ENCODE measurements at places on chromosomes 11 and 22.

DNA sequence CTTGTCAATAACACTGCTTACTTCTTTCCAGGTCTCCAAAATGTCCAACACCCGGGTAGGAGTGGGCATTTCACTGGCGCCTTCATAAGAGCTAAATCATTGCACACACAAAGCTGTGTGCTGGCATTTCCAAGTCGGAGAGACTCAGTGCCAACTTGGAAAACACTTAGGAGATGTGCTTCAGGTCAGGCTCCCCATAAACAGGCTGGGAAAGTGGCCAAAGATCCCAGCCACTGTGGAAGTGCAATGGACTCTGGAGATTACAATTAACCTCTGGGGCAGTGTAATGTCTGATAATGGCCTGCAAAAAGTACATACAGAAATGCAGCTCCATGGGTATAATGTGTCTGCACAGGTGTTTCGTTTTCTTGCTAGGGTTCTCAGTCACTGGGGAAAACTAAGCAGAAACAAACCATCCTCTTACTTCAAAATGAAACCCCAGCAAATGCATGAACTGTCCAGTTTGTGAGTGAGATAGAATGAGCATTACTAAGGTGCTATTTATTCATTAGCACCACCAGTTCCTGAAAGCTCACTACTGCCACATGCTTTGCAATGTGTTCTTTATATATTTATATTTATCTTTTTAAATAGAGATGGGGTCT is 79.0 kb downstream of the ABTB2 start:
- DNase-seq = no peak

- DNase-seq = no peak
Observed at GRCh38 chr11:46294365-46295309, 17.2 kb downstream of the CREB3L1 start.

- DNase-seq = no peak
Observed at GRCh38 chr11:95337175-95337957, 106.4 kb upstream of the SESN3 start.

DNA sequence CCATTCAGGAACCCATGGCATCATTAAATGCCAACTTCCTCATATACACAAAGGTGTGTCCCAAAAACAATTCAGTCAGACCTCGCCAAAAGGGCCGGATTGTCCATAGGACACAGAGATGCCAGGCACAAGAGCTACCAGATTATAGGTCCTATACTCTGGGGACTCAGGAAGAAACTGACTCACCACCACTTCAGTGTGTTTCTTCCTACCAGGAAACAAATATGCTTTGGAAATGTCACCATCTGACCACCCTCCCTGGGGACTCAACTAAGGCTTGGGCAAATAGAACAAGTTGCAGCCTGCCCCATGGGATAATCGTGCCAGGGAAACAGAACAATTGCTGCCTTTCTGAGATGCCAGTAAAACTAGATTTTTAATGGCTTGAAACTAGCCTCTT is 11.7 kb downstream of the POU2AF3 start:
- no peak for DNase-seq

GRCh38 chr11:82906236-82906635 is 4.7 kb downstream of the DDIAS start:
- DNase-seq = no peak

DNA sequence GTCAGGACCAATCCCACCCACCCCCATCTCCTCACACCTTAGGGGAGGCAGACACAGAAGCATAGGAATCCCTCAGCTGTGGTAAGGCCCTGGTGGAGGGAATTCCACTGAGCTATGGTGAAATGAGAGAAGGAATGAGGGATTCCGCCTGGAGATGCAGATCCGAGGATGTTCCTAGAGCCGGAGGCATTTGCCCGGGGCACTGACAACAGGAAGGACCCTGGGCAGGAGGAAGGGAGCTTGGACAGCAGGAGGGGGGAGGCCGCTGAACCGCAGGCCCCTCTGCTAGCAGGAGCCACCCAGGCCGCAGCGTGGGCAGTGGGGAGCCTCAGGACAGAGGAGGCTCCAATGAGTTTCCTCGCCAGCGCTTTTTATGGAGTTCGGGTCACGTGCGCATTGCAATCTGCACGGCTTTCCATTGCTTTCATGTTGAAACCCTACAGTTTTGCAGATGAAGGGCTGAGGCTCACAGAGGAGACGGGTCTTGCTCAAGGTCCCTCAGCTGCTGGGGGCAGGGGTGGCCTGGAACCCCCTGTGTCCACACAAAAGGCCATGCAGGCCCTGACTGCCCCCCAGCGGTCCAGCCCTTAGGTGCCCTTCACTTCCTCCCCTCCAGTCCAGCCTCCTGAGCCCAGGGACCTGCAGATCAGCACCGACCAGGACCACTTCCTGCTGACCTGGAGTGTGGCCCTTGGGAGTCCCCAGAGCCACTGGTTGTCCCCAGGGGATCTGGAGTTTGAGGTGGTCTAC is 15.5 kb downstream of the CSF2RB start:
- no peak for DNase-seq

GRCh38 chr22:42150727-42151590 is 20.3 kb upstream of the CYP2D6 start:
- no peak for DNase-seq

DNA sequence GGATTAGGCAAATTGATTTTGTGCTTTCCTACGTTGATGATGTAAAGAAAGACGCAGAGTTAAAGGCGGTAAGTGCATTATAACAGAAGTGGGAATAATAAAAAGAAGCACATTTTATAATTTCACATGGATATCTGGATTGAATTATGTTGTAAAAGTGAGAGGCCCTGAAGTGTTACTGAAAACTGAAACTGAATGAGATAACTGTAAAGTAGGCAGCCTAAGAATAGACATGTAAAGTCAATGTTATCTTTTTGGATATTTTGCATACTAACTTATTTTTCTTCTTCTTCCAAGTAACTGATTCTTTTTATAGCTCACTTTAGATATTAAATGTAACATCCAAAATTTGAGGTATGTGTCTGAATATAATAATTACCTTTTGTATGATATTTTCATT is 28.3 kb downstream of the ANO5 start:
- no peak for DNase-seq

DNA sequence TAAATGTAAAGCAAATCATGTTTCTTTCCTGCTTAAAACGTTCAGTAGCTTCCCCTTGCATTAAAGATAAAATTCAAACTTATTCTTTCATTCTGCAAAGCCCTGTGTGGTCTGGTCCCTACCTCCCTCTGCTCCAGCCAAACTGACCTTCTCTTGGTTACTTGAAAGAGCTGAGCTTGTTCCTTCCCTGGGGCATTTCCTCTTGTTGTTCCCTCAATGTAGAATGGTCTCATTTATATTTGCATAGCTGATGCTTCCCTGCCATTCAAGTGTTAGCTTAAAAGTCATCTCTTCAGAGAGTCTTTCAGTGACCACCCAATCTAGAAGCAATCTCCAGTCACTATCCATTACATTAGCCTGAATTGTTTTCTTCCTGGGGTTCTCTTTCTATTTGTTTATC is 1618.5 kb upstream of the TENM4 start:
- no peak for DNase-seq

DNA sequence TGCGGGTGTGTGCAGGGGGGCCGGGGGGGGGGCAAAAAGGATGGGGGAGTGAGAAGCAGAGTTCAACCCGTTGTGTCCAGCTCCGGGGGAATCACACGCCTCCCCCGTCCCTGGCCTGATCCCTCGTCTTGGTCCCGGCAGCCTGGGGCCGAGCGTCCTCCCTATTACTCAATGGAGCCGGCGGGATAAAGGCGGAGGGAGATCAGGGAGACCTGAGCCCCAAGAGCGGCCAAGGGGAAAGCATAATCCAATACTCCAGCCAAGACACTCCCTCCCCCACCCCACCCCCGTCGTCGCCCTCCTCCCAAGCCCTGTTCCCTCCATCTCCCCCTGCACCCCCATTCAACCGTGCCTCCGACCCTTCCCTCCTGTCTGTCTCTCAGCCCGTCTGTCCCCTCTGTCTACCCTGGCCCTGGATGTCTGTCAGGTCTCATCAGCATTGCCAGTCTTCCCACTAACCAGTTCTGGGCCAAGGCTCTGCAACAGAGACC is 2.6 kb downstream of the PHOX2A start:
- no peak for DNase-seq

- DNase-seq = no peak
Observed at GRCh38 chr11:30344085-30344484, 21.2 kb downstream of the ARL14EP start.

DNA sequence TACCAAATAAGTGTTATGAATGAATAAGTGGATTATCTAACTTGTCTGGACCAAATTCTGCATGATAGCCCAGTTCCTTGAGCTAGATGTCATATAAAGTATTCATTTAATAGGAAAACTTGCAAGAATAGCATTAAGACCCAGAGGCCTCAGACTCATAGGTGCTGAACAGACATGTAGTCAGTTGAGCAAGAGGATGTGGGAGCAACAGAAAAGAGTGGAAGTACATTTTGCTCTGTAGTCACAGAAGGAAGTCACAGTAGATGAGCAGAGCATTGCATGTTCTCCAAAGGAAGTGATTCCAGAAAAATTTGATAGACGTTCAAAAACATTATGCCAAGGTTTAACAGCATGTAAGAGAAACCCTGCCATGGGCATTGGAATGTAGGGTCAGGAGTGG is 9.5 kb downstream of the HOATZ start:
- DNase-seq = no peak

DNA sequence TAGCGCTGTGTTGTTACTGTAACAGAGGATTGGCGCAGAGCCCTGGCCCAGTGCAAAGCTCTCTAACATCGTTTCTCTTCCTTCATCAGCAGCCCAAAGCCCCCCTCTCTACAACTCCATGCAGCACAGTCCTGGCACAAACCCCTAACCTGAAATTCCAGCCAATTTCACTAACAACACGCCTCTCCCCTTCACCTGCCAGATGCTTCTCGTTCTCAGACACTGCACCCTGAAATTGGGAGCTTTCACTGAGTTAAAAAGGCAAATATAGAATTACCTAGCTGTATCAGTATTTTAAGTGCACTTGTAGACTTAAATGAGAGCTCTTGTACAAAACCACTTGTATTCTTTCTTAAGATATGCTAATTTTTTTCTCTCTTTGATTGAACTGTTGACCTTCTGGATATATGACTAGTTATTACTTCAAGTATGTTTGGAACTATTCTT is 16.3 kb downstream of the GRAP2 start:
- DNase-seq = no peak

- DNase-seq = no peak
Observed at GRCh38 chr22:27474711-27475547, 326.6 kb downstream of the MN1 start.

GRCh38 chr11:77510851-77511250 is 37.0 kb upstream of the PAK1 start:
- DNase-seq = no peak

GRCh38 chr11:63945477-63946163 is 6.8 kb downstream of the NAA40 start:
- no peak for DNase-seq

GRCh38 chr11:2421226-2421994 is 20.9 kb downstream of the TSSC4 start:
- no peak for DNase-seq

GRCh38 chr11:64878223-64878493 is 263 bp downstream of the EHD1 start:
- DNase-seq = no peak

GRCh38 chr11:64385945-64386704 is 27.2 kb downstream of the RPS6KA4 start:
- DNase-seq = no peak

DNA sequence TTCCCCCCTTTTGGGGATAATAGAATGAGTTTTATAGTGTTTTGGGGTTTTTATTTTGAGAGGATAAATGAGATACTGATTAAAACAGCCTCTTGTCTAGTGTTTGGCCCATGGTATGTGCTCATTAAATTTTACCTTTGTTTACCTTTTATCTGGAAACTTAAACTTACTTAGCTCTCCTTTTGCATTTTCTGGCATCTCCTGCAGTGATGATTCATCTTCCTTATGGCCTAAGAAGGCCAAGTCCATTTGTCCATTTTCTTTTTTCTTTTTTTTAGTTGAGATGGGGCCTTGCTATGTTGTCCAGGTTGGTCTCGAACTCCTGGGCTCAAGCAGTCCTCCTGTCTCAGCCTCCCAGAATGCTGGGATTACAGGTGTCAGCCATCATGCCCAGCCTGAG is 156.3 kb downstream of the COMMD9 start:
- no peak for DNase-seq

DNA sequence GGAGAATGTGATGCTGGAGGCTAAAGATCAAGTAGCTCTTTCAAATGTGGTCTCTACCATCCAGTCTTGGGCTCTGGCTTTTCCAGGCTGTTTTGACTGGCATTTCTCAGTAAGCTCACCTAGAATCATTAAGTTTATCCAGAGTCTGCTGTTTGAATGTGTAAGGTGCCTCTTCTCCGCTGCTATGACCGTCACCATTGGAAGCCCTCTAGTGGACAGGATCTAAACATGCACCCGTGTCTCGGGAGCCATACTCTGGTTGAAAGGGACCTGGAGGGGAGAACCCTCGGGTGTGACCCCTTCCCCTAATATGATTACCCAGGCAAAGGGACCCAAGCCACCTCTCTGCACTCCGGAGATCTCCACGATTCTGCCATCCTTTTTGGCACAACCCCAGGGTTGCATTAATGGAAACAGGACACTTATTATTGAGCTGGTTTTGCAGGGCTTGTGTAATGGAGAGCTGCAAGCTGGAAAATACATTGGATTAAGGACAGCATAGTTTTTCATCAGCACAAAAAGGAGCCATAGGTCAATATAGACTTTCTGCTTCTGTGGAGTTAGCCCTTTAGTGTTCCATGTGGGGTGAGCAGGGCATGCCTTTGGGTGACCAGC is 191.0 kb upstream of the LARGE1 start:
- no peak for DNase-seq

- no peak for DNase-seq
Observed at GRCh38 chr11:57792060-57792541, 30.5 kb downstream of the CTNND1 start.

DNA sequence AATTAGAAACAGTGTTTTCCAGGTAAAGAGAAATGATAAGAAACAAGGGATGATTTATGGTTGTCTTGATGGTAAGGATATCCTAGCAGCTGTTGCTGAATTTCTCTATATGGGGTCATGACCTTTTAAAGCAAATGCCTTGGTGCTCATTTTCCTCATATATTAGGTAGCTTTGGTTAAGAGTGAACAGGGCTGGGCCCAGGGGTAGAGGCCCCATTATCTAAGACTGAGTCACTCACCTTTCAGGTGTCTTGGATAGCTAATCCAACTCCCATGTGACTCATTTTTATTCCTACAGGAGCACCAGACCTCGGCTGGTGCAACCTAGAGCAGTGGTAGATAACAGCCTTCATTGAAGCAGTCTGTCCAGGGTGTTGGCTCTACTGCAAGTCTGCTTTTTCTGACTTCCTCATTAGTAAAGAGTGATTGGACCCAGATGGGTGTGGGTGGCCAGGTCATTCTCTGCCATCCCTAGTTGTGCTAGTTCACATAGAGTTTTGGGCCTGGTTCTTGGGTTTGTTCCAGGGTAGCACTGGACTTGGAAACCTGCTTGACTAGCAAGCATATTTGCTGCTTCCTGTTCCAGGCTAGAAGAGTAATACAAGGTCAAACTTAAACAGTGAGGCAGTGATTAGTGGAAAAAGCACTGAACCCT is 37.4 kb downstream of the CTNND1 start:
- no peak for DNase-seq

- DNase-seq = no peak
Observed at GRCh38 chr11:100735949-100736675, 49.0 kb downstream of the ARHGAP42 start.

GRCh38 chr11:58334708-58335107 is 24.2 kb downstream of the OR5B17 start:
- DNase-seq = no peak

GRCh38 chr11:20258376-20258895 is 98.2 kb upstream of the DBX1 start:
- DNase-seq = no peak

All from right renal cortex interstitium (tissue), 3 donors.